ENCODE measurements at places on chromosomes 7 and 10.

GRCh38 chr7:1706721-1707613 lies 36.9 kb downstream of the ELFN1 start:
- no peak overlapping the region for H3K27ac ChIP-seq
- DNase-seq, result no peak
- H3K4me1 ChIP-seq, result no peaks in the 10 kb centered on the region
- H3K4me3 ChIP-seq, result no peak overlapping the region

DNA sequence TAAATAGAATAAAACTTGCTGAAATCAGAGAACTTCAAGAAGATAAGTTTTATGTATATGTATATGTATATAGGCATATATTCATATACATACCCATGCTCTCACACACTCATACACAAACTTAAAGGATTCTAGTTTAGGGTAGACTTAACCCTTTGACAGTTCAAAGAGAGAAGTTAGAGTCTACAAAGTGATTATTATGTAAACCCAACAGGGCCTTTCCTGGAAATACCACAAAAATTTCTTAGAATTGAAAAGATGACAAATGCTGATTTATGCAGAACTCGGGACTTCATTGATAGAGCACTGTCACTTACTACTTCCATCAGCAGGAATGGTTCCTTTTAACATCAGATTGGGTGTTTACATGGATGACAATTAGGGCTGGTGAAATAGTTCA lies 763.5 kb downstream of the AUTS2 start:
- peaks cover 6% of the 10 kb centered on the region for H3K4me1 ChIP-seq
- H3K27ac ChIP-seq, result no peak overlapping the region
- no peaks in the 10 kb centered on the region for H3K36me3 ChIP-seq
- H3K27me3 ChIP-seq, result no peaks in the 10 kb centered on the region

GRCh38 chr10:120039826-120040225 lies 147.3 kb downstream of the SEC23IP start:
- H3K4me1 ChIP-seq, result no peaks in the 10 kb centered on the region
- H3K27me3 ChIP-seq, result no peaks in the 10 kb centered on the region
- no peak overlapping the region for H3K4me3 ChIP-seq
- DNase-seq, result no peak
- H3K36me3 ChIP-seq, result no peaks in the 10 kb centered on the region

DNA sequence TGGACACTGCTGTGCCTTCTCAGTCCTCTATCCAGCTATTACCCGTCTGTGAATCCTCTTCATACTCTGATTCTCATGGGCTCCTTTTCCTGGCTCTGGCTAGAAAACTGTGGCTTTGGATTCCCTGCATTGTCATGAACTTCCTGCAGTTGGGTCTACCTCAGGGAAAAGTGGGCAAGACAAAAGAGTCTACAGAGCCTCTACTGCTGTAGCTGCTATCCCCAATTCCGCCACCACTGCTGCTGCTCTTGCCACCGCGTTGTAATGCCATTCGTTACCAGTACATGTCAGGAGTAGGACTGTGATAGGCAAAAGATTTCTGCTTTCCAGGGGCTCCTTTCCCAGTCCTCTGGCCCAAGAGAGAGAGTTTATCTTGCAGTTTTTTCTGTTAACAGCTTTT lies 23.9 kb upstream of the PPP1R17 start:
- no peaks in the 10 kb centered on the region for H3K36me3 ChIP-seq
- no peak overlapping the region for H3K27ac ChIP-seq
- no peaks in the 10 kb centered on the region for H3K4me1 ChIP-seq
- H3K27me3 ChIP-seq, result no peaks in the 10 kb centered on the region
- no peak for DNase-seq
- H3K4me3 ChIP-seq, result no peak overlapping the region

DNA sequence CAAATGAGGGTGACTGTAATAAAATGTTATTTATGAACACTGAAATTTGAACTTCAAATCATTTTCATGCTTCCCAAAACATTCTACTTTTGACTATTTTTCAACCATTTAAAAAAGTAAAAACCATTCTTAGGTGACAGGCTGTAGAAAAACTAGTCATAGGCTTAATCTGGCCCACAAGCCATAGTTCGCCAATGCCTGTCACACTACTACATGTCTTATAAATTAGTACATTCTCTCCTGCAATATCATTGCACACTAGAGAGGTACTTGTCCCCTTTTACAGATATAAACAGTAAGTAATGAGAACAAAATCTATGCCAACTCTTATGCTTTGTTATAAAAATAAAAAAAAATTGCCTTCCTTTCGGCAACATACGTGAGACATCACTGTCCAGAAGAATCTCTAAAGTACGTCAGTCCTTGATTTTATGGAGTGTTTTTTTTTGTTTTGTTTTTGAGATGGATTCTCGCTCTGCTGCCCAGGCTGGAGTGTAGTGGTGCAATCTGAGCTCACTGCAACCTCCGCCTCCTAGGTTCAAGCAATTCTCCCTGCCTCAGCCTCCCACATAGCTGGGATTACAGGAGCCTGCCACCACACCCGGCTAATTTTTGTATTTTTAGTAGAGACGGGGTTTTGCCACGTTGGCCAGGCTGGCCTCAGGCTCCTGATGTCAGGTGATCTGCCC lies 23.2 kb downstream of the UPF2 start:
- no peak overlapping the region for H3K4me3 ChIP-seq
- peaks cover 9% of the 10 kb centered on the region for H3K4me1 ChIP-seq
- peaks cover 14% of the 10 kb centered on the region for H3K36me3 ChIP-seq
- DNase-seq, result no peak

- H3K27ac ChIP-seq, result no peak overlapping the region
- peaks cover 3% of the 10 kb centered on the region for H3K27me3 ChIP-seq
- no peaks in the 10 kb centered on the region for H3K36me3 ChIP-seq
These were observed 348.9 kb downstream of the ARL4A start for GRCh38 chr7:13036256-13036780.

DNA sequence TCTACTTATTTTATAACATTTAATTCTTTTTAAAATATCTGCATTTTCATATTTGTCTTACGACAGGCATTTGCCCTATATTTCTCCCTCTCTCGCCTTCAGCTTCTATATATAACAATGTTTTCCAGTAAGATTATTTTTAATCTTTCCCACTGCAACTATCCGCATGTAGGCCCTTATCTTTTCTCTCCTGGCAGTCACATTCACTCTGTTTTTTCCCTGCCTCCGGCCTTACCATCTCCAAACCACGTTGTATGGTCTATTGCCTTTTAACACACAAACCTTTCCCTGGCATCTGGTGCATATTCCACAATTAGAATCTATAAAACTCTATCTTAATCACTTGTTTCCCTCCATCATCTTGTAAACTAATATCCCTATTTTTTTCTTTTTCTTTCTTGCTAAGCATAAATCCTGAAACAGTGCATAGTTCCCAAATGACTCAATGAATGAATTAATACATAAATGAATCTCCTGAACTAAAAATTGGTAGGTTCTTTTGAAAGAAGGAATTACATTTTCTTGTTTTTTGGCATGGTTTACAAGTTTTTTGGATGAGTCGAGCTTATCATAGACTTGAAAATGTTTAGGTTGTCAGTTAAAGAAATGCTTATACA lies 173.2 kb downstream of the SEMA3A start:
- peaks cover 1% of the 10 kb centered on the region for H3K27me3 ChIP-seq
- DNase-seq, result no peak
- no peak overlapping the region for H3K27ac ChIP-seq

GRCh38 chr7:25500393-25500921 lies 272.2 kb upstream of the NPVF start:
- H3K36me3 ChIP-seq, result peaks cover 5% of the 10 kb centered on the region
- no peak overlapping the region for H3K4me3 ChIP-seq
- no peak overlapping the region for H3K27ac ChIP-seq

- H3K27ac ChIP-seq, result no peak overlapping the region
- DNase-seq, result no peak
- no peak overlapping the region for H3K4me3 ChIP-seq
- H3K36me3 ChIP-seq, result no peaks in the 10 kb centered on the region
These were observed 230.7 kb downstream of the VTI1A start for GRCh38 chr10:112677689-112678088.

DNA sequence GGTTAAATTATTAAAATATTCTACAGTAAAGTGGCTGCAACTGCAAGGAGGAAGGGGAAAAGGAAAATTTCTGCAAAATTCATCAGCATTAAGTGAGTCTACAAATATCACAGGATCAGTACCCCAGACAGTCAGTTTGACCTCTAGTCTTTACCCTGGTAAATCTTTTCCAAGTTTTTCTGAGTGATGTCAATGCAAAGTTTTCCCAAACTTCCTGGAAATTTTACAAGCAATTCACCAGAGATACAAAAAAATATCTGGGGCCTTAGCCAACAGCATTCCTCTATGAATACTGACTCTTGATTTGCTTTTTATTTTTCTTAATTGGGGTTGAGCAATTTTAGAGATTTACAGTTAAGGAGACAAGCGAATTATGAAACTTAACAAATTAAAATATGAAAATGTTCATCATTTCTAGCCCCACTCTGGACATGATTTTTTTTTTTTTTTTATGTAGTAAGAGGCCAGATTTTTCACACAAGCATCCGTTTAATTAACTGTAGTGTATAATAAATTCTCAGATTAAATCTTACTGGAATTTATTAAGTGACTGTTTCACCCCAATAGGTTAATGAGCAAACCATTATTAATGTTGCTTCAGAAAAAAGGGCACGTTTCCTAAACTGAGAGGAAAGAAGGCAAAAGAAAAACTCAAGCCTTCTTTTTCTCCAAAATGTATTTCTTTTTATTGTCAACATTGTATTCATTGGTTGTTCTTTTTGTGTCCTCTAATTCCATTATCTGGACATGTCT lies 539.5 kb upstream of the FZD8 start:
- DNase-seq, result no peak
- no peak overlapping the region for H3K27ac ChIP-seq
- H3K4me3 ChIP-seq, result no peak overlapping the region
- no peaks in the 10 kb centered on the region for H3K27me3 ChIP-seq
- H3K36me3 ChIP-seq, result no peaks in the 10 kb centered on the region
- H3K4me1 ChIP-seq, result no peaks in the 10 kb centered on the region

DNA sequence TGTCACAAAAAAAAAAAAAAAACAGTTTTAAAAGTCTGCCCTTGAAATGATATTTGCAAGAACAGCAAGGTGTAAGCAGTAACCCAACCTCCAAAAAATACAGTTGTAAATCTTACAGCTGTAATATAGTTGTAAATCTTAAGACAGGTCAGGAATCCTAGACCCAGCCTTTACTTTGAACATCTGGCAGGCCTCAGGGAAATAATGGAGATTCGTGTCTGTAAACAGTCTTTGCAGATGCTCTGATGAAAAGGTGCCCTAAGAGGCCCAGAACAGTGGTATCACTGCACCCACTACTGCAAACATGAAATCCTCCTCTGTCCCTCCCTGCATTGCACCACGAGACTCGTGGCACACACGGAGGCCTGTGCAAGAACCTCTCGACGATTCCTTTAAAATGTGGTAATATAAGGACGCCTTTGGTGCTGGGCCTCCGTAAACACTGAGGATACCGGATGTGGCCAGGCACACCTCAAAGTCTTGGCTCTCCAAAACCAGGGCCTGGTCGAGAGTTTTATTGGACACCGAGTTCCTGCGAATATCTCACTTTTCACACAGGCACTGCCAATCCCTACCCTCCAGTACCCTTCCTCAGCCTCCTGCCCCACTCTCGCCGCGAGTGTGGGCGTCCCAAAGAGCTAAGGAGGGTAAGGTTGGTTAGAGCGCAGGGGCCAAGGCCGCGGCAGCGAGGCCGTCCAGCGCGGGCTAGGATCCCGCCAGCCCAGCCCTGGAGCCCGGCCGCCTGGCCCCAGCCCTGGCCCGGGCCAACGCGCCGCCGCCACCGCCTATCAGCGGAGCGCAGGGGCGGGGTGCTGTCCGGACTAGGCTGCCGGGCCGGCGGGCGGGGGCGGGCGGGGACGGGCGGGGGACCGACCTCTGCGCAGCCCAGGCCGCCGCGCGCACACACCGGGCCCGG lies at the start of gene REEP3:
REEP3 (plus strand) TSS at position 902 of the 916 bp plus-strand sequence. CDS start 145 bp downstream, outside the sequence.
- H3K4me3 ChIP-seq, result peak within 1 kb of the TSS; percentile 81
- peak within 1 kb of the TSS; percentile 87 for H3K27ac ChIP-seq
- H3K36me3 ChIP-seq, result peaks cover 19% of the 10 kb centered on the region
- peaks cover 3% of the 10 kb centered on the region for H3K27me3 ChIP-seq
- peaks cover 56% of the 10 kb centered on the region for H3K4me1 ChIP-seq

GRCh38 chr10:43261578-43262396 lies 5.1 kb downstream of the RASGEF1A start:
- no peak for DNase-seq
- H3K27ac ChIP-seq, result no peak overlapping the region
- peaks cover 24% of the 10 kb centered on the region for H3K27me3 ChIP-seq

DNA sequence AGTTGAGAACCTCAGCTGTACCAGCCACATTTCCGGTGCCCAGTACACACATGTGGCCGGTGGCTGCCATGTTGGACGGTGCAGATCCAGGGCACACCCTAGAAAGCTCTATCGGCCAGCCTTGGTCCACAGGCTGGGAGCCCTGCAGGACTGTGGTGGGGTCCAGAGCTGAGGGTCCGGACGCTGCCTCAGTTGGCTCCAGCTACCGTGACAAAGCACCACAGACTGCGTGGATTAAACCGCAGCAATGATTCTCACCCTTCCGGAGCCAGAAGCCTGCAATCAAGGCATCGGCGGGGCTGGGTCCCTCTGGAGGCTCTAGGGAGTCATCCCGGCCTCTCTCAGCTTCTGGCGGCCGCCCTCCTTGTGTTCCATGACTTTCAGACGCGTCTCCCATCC lies 50.1 kb downstream of the PDGFA start:
- H3K27me3 ChIP-seq, result no peaks in the 10 kb centered on the region
- H3K27ac ChIP-seq, result no peak overlapping the region
- no peak for DNase-seq

DNA sequence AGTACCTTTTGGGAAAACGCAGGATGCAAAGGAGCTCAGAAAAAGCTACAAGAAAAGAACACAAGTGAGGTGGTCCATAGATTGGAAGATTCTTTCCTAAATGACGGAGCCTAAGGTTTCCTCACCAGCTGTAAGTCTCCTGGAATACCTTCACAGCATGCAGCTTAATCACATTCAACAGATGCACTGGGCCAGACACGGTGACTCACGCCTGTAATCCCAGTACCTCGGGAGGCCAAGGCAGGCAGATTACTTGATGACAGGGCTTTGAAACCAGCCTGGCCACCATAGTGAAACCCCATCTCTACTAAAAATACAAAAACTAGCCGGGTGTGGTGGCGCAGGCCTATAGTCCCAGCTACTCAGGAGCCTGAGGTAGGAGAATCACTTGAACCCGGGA lies 228.7 kb downstream of the FRMD4A start:
- H3K27ac ChIP-seq, result no peak overlapping the region
- DNase-seq, result no peak
